ENCODE measurements at places on chromosomes 2 and 18.
A peak's percentile ranks its signal among the peaks of the same experiment; 100 is the strongest.

- no peak for DNase-seq
Measured at GRCh38 chr2:225091336-225091735, 49.1 kb upstream of the DOCK10 start.

DNA sequence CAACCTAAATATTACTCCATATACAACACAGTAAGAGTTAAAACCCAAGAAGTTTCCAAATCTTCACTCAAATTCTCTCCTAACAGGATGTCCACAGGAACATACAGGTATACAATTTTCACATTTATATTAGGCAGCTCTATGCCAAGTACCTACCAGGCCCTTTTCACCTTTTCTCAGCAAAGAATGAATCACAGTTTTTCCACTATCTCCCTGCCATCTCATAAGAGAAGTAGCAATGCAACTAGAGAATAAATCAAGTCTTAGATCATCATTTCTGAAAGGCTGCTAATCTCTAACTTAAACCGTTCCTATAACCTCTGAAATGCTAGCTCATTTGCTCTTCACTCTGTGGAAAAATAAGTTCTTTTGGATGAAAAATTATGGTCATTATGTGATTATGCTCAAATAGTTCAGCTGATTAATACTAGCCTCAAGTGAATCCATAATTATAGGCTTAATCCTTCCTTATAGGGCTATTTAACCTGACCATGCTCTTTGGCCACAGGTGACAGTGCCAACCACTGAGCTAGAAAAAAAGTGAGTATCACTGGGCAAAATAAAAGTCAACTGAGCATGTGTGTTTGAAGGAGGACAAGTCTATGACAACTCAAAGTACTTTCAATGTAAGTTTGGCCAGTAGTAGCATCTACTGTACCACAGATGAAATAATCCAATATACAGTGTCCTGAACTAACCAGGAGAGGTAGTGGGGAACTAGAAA, 79.7 kb downstream of the COBLL1 start:
- no peak for DNase-seq

DNA sequence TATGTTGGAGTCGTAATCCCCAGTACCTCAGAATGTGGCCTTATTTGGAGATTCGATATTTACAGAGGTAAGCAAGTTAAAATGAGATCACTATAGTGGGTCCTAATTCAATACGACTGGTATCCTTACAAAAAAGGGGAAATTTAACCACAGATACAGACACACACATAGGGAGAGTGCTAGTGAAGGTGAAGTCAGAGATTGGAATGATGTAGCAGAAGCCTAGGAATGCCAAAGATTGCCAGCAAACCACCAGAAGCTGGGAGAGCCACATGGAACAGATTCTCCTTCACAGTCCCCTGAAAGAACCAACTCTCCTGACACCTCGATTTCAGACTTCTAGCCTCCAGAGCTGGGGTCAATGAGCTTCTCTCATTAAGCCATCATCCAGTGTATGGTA, 17.7 kb upstream of the ACTR3 start:
- no peak for DNase-seq

DNA sequence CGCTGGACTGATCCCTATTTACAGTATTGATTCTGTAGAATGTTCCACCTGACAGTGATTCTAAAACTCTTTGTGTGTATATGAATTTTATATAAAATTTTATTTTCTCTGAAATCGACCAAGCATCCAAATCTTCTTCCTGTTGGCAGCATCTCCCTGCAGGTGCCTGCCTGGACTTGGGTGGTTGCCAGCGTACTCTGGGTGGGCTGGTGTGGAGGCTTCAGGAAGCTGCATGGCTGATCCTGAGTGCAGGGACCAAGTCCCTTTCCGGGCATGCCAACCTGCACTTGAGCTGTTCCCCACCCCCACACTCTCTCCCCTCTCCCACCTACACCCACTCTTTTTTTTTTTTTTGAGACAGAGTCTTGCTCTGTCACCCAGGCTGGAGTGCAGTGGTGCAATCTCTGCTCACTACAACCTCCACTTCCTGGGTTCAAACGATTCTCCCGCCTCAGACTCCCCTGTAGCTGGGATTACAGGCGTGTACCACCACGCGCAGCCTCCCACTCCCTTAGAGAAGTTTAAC, 53.2 kb upstream of the ALKAL2 start:
- DNase-seq, result no peak

DNA sequence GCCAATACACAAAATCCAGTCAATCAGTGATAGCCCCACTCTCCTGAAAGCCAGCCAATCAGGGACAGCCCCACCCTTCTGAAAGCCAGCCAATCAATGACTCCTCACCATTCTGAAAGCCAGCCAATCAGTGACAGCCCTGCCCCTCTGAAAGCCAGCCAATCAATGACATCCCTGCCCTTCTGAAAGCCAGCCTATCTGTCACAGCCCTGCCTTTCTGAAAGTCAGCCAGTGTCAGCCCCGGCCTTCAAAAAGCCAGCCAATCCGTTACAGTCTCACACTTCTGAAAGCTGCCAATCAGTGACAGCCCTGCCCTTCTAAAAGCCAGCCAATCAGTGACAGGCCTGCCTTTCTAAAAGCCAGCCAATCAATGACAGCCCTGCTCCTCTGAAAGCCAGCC, 95.9 kb upstream of the HDAC4 start:
- no peak for DNase-seq

DNA sequence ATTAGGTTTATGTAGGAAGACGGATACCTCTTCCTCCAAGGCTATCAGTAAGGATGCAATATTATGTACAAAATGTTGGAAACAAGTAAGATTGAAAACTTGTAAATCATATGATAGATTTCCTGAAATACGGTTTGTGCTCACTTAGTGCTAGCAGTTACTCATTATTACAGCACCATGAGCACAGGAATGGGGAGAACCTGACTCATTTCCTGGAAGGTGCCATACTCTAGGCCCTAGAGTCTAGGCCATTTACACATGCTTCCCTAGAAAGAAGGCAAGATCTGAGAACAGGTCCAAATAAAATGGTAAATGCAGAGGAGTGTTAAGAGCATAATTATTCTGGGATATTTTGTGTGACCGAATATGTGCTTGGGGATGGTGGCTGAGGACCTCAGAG, 467.7 kb upstream of the CELF4 start:
- no peak for DNase-seq

- DNase-seq, result no peak
Measured at GRCh38 chr2:222404151-222404905, 20.0 kb upstream of the SGPP2 start.

GRCh38 chr2:153152036-153152435, 326.5 kb downstream of the RPRM start:
- no peak for DNase-seq

GRCh38 chr2:11811036-11811654, 64.7 kb downstream of the LPIN1 start:
- DNase-seq, result no peak

DNA sequence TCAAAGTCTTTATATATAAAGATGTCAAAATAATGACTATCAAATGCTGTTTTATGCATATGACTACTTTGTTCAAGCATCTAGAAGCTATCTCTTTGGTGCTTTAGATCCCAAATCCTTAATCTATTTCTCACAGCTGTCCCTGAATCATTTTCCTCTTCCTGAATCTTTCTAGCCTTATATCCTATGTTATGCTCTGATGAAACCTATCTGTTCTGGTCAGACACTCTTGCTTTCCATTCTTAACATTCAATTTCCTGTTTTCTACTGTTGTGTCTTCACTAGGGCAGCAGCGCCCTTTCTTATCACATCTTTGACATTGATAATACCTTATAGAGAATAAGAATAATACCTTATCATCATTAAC, 6.3 kb upstream of the PARD3B start:
- no peak for DNase-seq

DNA sequence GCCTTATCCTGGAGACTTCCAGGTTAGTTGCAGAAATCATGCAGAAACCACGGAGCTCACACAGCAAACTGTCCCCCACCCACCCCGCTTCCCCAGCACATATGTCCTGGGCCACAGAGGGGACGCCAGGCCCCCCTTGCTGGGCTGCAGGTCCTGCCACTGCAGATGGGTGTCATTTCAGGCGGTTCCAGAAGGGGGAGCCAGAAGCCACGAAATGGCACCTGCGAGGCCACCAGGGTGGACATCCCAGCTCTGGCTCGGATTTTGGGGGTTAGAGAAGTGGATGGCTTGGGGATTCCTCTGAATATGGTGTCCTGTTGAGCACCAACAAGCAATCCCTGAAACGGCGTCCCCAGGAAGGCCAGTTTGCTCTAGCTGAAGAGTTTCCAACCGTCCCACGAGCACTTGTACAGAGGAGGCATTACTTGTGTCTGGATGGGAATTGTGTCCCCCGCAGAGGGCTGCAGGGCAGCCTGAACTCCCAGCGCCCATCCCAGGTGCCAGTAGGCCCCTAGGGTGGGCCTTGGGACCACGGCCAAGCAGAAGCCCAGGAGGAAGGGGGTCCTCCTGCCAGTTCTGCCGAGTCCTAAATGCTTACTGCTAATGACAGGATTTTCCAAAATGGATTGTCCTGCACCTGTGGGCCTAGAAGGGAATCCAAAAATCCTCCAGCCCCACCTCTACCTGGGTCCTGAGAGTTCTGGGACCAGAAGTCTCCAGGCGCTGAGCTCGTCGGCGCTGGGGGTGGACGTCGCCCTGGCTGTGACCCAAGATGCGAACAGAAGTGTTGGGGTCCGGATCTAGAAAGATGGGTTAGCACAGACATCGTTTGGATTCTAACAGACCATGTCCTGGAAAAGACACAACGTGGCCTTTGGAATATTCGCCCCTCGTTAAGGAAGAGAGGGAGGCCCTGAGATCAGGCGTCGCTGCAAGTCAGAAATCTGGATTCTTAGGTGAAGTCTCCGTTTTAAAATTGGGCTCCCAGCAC, 14.6 kb upstream of the NFATC1 start:
- peak; percentile 83 for DNase-seq

DNA sequence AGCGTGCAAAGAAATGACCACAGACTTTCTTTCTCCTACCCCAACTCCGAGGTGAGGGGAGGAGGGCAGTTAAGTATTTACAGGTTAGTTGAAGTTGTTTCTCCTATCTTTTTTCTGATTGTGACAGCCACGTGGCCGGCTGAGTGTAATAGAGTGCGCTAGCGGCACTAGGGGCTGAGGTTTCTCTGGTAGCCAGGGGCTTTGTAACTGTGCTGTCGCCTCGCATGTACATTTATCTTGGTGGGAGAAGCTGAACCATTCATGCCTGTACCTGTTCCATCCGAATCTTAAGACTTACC, 214.1 kb upstream of the STON1 start:
- no peak for DNase-seq

DNA sequence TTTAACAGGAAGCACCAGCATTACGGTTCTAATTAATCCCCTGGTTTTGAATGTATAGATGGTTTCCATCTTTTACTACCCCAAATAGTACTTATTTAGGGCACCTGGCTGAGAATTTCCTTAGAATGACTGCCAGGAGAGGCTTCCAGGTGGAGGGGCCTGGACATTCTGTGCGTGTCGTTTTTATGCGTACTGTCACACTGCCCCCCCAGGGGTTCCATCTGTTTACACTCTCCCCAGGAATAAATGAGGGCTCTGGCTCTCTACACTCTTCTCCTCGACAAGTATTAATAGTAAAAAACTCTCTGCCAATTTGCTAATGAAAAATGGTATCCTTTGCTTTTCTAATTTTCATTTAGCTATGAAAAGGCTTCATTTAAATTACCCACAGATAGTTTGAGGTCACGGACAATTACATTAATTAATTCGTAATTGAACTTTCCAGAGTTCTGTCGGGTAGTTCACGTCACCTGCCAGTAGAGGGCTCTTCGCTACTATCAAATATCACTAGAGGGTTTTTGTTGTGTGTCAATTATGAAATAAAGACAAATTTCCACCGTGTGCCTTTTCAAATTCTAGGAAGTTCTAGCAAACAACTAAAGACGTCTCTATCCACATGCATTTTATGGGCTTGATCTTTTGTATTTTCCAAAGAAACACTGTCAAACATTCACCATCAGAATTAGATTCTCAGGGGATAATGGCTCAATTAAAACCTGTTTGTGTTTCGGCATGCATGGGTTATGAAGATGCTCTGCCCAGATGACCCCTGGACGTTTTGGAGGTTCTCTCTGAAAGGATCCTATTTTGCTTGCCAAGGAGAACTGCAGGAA, 88.8 kb upstream of the ASB18 start:
- DNase-seq, result no peak

GRCh38 chr2:56335101-56335500, 151.3 kb downstream of the CCDC85A start:
- no peak for DNase-seq

GRCh38 chr2:209476367-209477208, 52.7 kb downstream of the MAP2 start:
- DNase-seq, result no peak

- DNase-seq, result no peak
Measured at GRCh38 chr2:238710787-238711186, 137.1 kb upstream of the TWIST2 start.

- no peak for DNase-seq
Measured at GRCh38 chr2:232416521-232417470, 10.2 kb downstream of the ALPG start.

DNA sequence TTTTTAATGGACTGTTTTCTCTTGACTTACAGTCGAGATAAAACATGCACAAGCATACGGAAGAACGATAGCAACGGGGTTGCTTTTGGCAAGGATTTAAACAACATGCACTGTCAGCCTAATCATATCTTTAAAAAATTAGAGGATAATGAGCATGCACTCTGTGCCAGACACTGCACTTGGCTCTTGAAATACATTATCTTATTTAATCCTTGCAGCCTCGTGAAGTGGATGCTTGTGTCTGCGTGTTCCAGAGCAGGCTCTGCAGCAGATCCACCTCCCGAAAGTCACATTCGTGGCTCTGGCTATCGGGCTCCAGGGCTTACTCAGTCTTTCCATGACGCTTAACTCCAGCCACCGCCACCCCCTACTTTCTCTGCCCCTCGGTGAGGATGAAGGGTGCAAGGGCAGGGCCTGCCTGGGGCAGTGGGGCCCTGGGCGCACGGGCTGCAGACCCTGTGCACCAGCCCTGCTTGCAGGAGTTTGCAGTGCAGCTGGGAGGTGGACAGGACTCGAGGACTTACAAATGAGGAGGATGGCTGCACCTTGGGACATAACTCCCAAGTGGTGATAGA, 61.7 kb downstream of the ACKR3 start:
- no peak for DNase-seq

DNA sequence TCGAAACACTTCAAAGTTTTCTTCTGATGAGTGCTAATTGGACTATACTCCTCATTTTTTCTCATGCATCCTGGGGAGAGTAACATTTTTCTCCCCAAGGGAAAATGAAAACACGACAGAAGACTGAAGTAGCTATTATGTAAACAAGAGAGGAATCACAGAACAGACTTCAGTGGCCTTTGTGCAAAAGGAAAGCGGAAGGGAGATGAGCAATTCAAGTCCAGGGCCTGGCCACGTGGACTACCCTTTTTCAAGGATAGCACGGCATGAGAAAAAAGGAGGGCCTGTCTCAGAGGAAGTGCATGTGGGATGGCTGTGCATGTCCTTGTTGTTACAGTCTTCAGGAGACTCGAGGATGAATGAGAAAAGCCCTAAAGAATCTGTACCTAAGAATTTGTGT, 43.8 kb upstream of the KCNE4 start:
- no peak for DNase-seq

Data from GM12892 (cell line).